ENCODE measurements at places on chromosomes 12 and 14.

GRCh38 chr12:120039711-120040110 is 50.7 kb downstream of the BICDL1 start:
- DNase-seq: no peak

- no peak for DNase-seq
These were observed 157.9 kb downstream of the ZNF664 start for GRCh38 chr12:124130691-124131591.

- no peak for DNase-seq
These were observed 27.0 kb upstream of the INSM2 start for GRCh38 chr14:35506927-35507326.

GRCh38 chr12:62841846-62842245 is 93.1 kb downstream of the PPM1H start:
- DNase-seq: no peak

DNA sequence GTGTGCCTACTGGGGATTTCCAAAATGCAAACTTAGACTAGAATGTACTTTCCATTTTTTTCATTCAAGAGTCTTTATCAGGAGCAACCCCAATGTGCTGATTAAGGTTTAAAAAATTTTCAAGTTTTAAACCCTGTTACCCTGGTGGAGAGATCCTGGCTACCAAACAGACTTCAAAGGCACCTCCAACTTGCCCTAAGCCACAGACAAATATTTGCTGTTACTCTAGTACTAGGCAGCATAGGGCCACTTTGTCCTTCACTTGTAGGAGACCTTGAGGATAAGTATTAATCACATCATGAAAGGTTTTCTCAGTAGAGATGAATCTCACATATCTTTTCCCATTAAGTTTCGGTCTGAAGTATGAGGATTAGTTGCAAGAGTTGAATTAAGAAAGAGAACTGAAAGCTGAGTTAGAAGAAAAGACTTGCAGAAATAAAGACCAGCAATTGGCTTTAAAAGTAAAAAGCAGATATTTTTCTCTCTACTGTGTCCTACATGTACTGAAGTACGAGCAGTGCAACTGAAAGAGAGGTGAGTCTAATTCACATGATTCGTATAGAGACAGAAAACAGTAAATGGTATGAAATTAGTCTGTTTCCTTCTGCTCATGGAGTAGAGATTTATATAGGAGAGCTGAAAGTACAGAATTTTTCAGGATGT is 28.3 kb downstream of the NTN4 start:
- DNase-seq: no peak

DNA sequence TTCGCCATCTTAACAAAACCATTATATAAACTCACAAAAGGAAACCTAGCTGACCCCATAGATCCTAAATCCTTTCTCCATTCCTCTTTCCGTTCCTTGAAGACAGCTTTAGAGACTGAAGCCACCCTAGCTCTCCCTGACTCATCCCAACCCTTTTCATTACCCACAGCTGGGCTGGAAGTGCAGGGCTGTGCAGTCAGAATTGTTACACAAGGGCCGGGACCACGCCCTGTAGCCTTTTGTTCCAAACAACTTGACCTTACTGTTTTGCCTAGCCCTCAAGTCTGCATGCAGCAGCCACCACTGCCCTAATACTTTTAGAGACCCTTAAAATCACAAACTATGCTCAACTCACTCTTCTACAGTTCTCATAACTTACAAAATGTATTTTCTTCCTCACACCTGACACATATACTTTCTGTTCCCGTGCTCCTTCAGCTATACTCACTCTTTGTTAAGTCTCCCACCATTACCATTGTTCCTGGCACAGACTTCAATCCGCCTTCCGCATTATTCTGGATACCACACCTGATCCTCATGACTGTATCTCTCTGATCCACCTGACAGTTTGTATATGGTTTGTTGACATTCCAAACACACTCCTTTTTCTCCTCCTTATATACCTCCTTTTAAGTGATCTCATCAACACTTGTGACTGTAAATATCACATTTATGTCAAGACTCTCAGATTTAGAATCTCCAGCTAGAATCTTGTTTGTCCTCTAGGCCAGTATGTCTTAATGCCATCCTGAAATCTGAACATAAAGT is 208.7 kb downstream of the KITLG start:
- DNase-seq: no peak

DNA sequence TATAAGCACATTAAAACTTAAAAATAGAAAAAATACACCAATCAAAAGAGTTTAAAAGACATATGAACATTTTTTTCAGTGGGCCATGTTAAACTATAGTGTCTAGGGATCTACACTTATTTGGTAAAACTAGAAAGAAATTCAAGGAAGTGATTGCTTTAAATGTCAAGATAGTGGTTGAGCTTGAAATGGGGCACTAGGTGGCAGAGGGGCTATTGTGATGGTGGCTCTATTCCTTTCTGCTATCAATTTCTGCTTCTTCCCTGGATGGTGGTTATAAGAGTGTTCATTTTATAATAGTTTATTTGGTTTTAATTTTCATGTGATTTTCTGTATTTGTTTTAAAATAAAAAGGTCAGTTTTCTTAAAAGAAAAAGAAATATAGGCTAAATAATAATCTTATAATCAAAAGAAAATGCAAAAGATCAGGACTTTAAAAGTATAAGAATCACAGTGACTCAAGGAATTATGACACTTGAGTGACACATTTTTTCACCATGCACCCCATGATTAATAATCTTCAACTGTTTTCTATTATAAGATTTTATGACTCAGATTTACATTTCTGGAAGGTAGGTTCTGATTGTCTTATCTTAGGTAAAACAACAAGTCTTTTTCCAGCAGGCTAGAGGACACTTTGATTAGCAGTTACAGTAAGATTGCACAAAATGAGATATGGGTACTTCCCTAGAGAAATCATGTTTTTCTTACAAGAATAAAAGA is 137.5 kb downstream of the FSCB start:
- no peak for DNase-seq

GRCh38 chr14:43894534-43894933 is 612.5 kb downstream of the FSCB start:
- no peak for DNase-seq

DNA sequence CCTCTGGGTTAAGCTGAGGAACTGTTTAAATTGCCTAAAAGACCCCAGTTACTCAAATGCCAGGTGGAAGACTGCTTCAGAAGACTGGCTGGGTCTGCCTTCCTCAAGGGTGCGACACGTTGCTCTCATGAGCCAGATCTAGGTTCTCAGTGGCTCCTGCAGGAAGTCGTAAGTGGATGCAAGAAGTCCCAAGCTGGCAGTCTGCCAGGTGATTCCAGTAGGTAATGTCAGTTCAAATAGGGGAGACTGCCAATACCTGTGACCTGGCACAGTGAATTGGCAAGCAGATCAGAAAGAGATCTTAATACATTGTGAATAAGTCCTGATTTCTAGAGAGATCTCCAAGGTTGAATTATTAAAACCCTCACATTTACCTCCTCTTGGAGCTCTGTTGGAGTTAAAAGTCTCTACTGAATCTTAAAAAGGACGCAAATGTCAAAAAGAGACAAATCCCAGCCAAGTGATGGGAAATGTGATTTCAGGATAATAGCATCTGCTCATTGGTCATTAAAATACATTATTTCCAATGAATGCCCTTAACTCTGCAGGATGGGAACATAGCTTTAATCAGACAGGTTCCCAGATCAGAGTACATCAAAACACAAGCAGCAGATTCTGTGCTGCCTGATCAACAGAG is 98.8 kb upstream of the FRMD6 start:
- DNase-seq: no peak

- no peak for DNase-seq
These were observed 14.5 kb upstream of the SLC38A2 start for GRCh38 chr12:46386877-46387629.

DNA sequence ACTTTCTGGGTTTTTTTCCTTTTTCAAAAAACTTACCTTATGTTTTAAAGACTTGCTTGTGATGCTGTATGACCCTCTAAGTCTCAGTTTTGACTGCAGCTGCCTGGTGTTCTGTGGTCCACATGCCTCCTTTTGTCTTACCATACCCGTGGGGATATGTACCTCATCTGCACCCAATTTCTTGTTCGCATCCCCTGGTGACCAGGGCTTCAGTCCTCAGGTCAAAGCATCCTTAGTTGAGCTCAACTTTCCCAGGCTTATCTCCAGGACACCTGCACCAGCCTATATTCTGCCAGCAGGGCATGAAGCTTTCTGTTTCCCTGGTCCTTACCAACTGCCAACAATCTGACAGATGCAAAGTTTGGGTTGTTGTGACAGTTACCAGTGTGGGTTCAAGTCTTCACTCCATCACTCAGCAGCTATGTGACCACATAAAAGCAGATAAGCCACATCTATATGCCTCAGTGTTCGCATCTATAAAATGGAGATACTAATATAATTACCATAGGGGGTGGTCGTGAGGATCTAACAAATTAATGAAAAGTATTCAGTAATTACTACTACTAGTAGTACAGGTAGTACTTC is 94.0 kb downstream of the NTF3 start:
- DNase-seq: no peak

Data from stimulated activated CD4-positive, alpha-beta T cell treated with anti-CD3 and anti-CD28 coated beads, Interleukin-4, amount 100 ng/mL, for 24 hours (primary cell).